ENCODE measurements at places on chromosomes 6 and 20.

DNA sequence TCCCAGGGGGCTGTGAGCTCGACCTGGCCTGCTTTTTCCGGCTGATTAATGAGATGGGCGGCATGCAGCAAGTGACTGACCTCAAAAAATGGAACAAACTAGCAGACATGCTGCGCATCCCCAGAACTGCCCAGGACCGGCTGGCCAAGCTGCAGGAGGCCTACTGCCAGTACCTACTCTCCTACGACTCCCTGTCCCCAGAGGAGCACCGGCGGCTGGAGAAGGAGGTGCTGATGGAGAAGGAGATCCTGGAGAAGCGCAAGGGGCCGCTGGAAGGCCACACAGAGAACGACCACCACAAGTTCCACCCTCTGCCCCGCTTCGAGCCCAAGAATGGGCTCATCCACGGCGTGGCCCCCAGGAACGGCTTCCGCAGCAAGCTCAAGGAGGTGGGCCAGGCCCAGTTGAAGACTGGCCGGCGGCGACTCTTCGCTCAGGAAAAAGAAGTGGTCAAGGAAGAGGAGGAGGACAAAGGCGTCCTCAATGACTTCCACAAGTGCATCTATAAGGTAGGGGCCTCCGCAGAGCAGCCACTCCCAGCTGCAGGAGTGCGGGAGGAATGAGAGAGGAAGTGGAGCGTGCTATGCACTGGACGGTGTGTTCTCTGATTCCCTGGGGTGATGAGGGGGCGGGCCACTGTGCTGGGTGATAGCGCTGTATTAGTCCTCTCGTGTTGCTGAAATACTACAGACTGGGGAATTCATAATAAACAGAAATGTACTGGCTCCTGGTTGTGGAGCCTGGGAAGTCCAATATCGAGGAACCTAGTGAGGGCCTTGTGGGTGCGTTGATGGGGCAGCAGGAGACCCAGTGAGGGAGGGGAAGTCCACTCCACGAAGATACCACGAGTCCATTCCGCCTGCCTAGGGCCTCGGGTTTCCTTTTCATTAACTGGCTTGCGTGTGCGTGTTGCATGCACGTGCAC lies 161.7 kb downstream of the DTNBP1 start:
- DNase-seq: no peak

- DNase-seq: no peak
These were observed 133.4 kb downstream of the RFPL4B start for GRCh38 chr6:112480553-112480952.

- DNase-seq: no peak
These were observed 212.1 kb upstream of the MARCKS start for GRCh38 chr6:113644861-113645575.

- no peak for DNase-seq
These were observed 18.3 kb downstream of the CPNE5 start for GRCh38 chr6:36820700-36821580.

GRCh38 chr20:33828326-33828844 lies 17.2 kb downstream of the CHMP4B start:
- DNase-seq: no peak

- DNase-seq: no peak
These were observed 67.2 kb upstream of the SNX9 start for GRCh38 chr6:157755746-157756411.

DNA sequence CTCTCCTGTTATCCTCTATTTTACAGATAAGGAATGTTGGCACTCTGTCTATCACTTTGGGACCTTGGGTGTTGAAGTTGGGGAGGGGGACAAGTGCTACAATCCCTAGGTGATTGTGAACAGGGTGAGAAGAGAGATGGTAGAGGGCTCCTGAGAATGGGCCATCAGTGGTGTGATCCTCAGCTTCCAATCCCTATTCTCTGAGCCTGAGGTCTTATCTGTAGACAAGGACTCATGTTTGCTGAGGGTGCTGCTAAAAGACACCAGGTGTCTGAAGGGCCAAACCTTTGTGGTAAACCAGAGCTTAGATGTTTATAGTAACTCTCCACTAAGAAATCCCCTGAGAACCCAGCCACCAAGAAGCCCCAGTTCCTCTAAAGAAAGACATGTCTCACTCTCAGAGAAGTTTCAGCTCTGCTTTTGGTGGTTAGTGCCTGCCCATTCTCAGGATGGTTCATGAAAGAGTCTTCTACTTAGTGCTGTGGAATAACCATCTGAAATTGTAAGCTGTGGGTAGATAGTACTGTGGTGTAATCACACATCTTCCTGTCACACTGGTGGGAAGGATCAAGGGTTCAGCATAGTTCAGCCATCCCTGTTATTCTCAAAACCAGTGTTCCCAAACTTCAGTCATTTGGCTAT lies 58.2 kb upstream of the IL20RA start:
- DNase-seq: peak; percentile 47

Measured in CD4-positive, alpha-beta T cell (primary cell).